Posterior vena cava (tissue), 2 donors: ENCODE measurements at places on chromosomes 5 and 9. TPM values are rescaled to one million over a fixed set of nuclear protein-coding genes. Genes with fewer than 3 reads are reported as not detected.

- DNase-seq, result no peak
Observed at GRCh38 chr5:147375151-147375550, 134.7 kb downstream of the DPYSL3 start.

- no peak for DNase-seq
Observed at GRCh38 chr5:149002053-149002452, 60.8 kb downstream of the SH3TC2 start.

DNA sequence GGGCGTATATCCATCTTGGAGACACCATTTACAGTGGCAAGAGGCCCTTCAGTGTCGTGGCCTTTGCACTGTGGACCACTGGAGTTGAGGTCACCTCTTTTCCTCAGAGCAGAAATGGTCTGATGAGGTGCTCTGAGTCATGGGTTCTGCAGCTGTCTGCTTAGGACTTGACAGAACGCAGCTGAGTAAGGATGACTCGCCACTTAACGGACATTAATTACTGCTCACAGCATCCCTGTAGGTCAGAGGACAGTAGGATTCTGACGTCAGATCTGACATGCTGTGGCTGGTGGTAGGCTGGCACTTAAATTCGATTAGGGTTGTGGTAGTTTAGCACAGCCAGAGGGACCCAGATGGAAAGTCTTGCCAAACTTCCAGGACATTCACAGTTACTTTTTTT, 479.4 kb downstream of the DMAC1 start:
- no peak for DNase-seq

GRCh38 chr5:27007121-27007520, 31.3 kb downstream of the CDH9 start:
- DNase-seq, result no peak

DNA sequence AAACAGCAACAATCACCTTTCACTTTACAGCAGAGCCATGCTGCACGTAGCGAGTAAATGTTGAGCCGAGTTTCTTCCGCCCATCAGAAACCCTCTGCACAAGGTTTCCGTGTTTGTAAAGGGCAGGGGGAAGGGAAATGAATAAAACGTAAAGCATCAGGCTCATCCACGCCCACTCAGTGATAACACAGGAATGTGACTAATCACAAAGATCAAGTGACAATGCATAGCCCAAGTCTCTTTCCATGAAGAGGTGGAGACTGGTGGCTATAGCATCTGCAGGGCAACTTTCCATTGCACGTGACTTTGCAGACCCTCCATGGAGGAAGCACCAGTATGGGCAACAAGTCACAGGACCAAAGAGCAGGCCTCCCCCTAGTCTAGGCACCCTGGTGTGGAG, 56.6 kb downstream of the CAMSAP1 start:
- no peak for DNase-seq

GRCh38 chr9:35287987-35288632, 126.3 kb downstream of the UNC13B start:
- no peak for DNase-seq

- DNase-seq, result no peak
Observed at GRCh38 chr5:19099195-19099594, 888.8 kb downstream of the CDH18 start.

GRCh38 chr9:96382175-96382574, 1.3 kb downstream of the SLC35D2 start:
- no peak for DNase-seq

- DNase-seq, result no peak
Observed at GRCh38 chr5:118791926-118792734, 196.2 kb downstream of the DTWD2 start.

GRCh38 chr5:41707853-41708603, 162.2 kb downstream of the OXCT1 start:
- DNase-seq, result no peak

GRCh38 chr9:135949501-135950134, 11.6 kb downstream of the UBAC1 start:
- no peak for DNase-seq

DNA sequence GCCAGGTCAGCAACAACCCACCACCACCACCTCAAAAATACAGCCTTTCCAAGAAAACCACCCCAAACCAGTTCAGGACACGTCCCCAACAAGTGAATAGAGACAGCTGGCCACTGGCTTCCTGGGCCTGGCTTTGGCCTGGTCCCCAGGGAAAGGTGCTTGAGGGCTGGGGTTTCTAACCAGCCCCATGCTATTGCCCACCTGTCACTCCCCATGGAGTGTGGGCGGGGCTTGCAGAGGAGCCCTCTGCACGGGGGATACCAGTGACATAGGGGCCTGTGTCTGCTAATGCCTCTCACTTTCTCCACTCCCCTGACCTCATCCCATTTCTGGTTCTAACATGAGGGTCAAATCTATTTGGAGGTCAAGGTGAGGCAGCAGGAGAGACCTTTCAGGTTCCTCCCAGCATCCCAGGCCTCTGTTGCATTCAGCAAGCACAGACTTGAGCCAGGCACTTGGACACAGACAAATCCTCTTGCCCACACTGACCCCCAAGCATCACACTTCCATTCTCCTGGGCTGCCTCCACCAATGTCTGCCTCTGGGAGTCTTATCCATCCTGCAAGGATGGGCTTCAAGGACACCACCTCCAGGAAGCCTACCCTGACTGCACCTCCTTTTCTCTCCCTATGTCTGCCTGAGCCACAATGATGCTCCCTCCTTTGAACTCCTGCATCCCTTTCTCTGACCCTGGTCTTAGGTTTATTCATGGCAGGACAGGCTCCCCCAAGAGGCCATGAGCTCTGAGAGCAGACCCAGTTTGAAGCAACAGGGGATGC, 16.1 kb upstream of the TTLL11 start:
- no peak for DNase-seq

DNA sequence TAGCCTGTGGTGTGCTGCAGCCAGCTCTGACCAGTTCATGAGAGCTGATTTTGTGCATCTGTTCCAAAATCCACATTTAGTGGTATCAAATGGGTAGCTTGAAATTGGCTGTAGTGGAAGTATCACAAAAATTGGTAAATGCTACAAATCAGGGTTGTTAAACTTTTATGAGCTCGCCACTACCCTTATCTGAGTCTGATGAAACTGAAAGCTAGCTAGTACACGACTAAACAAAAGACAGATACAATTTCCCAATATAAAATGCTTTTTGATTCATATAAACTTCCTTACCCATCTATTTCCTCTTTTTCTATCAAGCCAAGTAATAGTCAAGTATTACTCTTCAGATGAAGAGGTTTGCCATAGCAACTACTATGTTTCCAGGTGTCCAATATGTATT, 392.0 kb downstream of the TMEM161B start:
- no peak for DNase-seq

PCA3 gene
- not detected for total RNA-seq

CCDC69 gene
- 72.4 TPM for total RNA-seq

NR2F1 gene
- 41.7 TPM for total RNA-seq

IFNA8 gene
- total RNA-seq, result not detected

CDH9 gene
- not detected for total RNA-seq

C6 gene
- 6.9 TPM for total RNA-seq
